ENCODE measurements at places on chromosomes 16 and 17. TPM values are rescaled to one million over a fixed set of nuclear protein-coding genes. Genes with fewer than 3 reads are reported as not detected.

- no peak for DNase-seq
These were observed 223.5 kb upstream of the CACNG5 start for GRCh38 chr17:66611397-66611796.

- DNase-seq: no peak
These were observed 34.0 kb downstream of the TMEM132E start for GRCh38 chr17:34613064-34614019.

Gene MYCBPAP
- total RNA-seq: 0.59 TPM

DNA sequence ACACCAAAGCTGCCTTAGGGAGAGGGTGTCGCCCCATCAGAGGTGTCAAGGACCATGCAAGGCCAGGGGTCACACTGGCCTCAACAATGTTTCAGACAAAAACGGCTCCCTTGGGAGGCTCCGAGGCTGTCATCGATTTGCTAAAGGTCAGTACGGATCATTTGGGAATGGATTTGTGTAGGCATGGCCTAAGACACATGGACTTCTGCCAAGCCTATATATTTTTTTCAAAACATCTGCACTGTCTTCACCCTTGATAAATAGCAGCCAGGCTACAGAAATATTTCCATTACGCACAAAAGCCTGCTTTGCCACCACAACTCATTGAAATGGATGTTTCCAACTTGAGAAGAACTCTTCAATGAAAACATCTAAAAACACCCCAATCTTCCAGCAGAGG is 10.3 kb downstream of the CUEDC1 start:
- no peak for DNase-seq

DNA sequence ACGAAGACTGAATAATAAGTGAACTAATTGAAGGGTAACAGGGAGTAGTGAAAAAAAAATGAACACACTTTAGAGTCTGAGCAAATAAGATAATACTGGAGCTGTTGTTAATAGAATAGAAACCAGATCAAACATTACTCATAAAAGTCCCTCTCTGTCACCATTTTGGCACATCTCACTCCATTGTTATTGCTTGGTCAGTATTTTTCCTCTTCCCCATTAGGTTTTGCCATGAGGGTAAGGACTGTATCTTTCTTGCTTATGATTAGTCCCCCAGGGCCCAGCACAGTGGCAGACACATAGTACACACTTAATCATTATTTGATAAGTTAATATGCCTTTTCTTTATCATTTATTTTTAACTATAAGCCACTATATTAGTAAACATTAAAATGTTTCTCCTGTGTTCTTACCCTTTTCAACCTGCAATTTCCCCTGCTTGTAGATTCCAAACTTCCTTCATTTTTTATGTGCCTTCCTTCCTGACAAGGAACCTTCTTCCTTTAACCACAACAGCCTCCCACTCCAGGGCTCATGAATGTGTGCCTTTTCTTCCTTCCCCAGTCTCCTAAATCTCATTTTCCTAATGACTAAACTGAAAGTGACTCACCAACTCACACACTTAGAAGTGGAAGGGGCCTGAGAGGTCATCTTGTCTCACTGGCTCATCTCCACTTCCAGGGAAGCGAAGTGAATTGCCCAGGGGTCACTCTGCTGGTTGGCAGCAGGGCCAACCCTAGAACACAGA is 88.2 kb upstream of the HAS3 start:
- DNase-seq: no peak

DNA sequence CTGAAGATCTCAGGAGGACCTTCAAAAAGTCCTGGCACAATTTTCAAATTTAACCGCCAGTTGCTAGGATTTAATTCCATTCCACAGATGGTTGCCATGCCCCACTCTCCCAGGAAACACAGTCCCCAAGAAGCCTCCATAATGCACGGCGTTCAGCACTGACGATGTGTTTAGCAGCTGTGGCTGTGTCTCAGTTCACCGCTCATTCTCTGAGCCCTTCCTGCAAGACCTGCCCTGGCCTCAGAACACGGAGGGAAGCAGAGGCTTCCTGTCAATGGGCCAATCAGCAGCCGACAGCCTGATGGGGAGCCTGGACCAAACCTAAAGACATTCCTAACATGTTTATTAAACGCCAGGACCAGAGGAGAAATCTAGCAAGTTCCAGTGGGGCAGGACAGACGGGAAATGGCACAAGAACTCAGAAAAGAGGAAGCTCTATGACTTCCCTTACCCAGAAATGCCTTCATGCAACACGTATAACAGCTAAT is 4.9 kb downstream of the MYLK3 start:
- peak; percentile 55 for DNase-seq

GRCh38 chr16:77183137-77183536 is 7.9 kb upstream of the MON1B start:
- DNase-seq: no peak

GRCh38 chr16:9476744-9477143 is 385.3 kb downstream of the HAPSTR1 start:
- no peak for DNase-seq

DNA sequence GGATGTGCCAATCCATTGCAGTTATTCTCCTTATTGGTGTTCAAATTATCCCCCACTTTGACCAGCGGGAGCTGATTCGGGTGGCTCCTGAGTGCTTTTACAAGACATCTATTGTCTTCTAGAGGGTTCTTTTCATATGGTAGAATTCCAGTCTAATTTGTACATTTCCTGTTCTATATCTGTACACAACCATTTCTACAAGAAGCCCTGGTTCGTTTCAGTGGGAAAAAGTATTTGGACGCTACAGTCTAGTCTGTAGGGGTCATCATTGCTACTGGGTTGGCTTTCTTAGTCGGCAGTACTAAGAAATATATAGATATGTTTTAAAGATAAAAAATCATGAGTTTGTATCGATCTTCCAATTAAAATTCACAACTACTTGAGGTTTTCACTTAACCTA is 262.6 kb downstream of the MAP2K6 start:
- no peak for DNase-seq

GRCh38 chr16:87642491-87642890 is 40.2 kb downstream of the JPH3 start:
- DNase-seq: no peak

GRCh38 chr17:75105126-75106080 is 4.4 kb upstream of the ARMC7 start:
- peak; percentile 68 for DNase-seq

- DNase-seq: peak; percentile 94
These were observed 49.0 kb upstream of the CHMP6 start for GRCh38 chr17:80942423-80943345.

DNA sequence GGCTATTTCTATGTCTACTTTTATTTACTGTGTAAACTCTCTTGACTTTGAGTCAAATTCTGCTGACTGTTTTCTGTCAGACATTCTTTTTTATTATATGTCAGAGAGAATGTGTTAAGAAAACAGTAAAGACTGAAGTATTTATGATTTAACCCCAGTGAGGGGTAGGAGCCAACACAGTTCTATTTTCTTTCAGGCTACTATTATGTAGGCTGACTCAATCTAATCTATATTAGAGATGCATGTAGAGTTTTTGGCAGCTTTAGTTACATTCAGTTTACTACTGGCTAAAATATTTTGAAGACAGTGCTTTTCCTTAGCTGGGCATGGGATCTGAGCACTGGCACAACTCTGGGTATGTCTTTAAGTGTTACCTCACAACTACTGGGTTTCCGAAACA is 1108.0 kb downstream of the CDH11 start:
- DNase-seq: no peak

Gene FBXW10
- not detected for total RNA-seq

GRCh38 chr17:4566785-4567184 is 6.4 kb upstream of the GGT6 start:
- no peak for DNase-seq

DNA sequence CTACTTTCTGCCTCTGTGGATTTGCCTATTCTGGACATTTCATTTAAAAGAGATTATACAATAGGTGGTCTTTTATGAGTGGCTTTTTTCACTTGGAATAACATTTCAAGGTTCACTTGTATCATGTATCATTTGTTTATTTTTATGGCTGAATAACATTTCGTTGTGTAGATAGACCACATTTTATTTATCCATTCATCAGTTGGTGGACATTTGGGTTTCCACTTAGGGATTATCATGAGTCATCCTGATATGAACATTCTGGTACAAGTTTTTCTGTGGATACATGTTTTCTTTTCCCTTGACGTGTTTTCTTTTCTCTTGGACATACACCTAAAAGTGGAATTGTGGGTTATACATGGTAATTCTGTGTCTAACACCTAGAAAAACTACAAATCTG is 25.3 kb downstream of the PRSS54 start:
- DNase-seq: no peak

Gene RTN4RL1
- total RNA-seq: 6.2 TPM

GRCh38 chr17:39450051-39450450 is 1.0 kb downstream of the MED1 start:
- DNase-seq: no peak

DNA sequence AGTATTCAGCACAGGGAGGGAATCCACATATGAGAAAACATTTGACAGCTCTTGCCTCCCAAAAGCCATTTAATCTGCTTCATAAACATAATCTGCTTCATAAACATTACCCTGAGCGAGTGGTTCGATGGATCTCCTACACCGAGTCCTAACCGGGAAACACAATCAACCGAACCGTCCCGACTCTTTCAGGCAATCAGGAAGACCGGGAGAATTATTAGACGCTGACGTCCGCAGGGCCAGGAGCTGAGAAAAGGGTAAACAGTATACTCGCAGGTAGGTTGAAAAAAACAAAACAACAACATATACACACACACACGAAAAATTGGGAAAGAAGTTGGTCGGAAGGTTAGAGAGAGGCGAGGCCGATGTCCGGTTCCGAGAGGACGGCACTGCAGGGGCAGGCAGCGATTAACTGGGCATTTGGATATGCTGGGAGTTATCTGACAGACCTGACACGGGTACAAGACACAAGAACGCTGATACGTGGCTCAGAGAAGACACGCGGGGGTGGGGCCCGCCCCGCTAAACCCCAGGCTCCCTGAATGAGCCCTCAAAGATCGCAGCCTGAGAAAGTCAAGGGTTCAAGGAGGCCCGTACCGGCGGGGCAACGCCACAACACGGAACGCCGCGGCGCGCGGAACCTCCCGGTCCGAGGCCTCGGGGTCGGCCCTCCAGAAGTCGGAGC is 585 bp downstream of the AP1G1 start:
- no peak for DNase-seq

GRCh38 chr17:1764284-1764683 is 2.4 kb downstream of the SERPINF1 start:
- peak; percentile 86 for DNase-seq

GRCh38 chr16:88498576-88499208 is 45.6 kb downstream of the ZFPM1 start:
- DNase-seq: no peak

- peak; percentile 42 for DNase-seq
These were observed 521 bp downstream of the C16orf87 start for GRCh38 chr16:46830417-46830901.

DNA sequence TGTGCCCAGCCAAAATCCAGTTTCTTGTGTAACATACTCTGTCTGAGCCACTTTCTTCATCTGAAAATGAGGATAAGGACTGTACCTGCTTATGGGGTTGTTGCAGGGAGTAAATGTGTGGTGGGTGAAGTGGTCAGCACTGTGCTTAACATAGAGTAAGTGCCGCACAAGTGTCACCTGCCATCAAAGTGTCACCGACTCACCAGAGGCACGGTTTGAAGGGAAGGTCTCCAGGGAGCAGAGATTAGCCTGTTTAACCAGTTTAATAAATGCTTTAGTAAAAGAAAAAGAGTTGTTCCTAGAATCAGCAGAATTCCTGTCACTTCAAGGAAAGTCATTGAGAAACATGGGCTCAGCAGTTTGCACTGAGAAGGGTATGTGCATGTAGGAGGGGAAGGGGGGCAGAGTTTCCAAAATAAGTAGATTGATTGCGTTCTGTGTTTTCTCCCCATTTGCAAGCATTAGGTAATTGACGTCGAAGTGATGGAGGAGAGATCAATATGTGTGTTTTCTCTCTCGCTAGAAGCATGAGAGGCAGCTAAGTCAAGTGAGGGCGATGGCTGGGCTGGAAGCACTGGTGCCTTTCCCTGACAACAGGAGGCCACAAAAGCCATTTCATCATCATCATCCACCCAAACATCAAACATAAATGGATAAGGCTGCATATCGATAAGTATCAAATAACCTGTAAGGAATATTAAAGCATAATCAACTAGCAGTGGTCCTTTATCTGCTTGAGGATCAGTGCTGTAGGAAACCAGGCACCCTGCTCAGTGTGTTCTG is 19.1 kb downstream of the FAM20A start:
- DNase-seq: no peak

- no peak for DNase-seq
These were observed 1.2 kb downstream of the PTX4 start for GRCh38 chr16:1487395-1488053.

- no peak for DNase-seq
These were observed 68.8 kb downstream of the GSG1L start for GRCh38 chr16:27994686-27995085.

GRCh38 chr17:82525712-82526111 is 6.2 kb downstream of the FOXK2 start:
- DNase-seq: no peak

Gene ZSCAN10
- not detected for total RNA-seq

Gene DVL2
- 22.5 TPM for total RNA-seq

DNA sequence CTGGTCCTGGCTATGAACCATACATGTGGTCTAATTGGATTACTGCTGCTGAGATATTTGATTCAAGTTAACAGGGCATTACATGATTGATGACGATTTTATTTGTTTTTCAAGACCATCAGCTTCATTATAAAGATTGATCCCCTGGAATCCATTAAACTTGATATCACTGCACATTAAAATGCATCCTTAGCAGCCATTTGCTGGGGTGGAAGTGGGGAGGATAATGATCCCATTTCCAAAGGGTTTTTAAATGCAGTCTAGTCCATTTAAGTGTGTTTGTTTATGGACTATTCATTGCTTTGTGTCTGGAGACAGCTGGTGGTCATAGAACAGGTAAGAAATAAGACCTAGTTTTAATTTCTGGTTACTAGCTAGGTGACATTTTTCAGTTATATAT is 40.9 kb downstream of the ADAMTS18 start:
- DNase-seq: no peak

DNA sequence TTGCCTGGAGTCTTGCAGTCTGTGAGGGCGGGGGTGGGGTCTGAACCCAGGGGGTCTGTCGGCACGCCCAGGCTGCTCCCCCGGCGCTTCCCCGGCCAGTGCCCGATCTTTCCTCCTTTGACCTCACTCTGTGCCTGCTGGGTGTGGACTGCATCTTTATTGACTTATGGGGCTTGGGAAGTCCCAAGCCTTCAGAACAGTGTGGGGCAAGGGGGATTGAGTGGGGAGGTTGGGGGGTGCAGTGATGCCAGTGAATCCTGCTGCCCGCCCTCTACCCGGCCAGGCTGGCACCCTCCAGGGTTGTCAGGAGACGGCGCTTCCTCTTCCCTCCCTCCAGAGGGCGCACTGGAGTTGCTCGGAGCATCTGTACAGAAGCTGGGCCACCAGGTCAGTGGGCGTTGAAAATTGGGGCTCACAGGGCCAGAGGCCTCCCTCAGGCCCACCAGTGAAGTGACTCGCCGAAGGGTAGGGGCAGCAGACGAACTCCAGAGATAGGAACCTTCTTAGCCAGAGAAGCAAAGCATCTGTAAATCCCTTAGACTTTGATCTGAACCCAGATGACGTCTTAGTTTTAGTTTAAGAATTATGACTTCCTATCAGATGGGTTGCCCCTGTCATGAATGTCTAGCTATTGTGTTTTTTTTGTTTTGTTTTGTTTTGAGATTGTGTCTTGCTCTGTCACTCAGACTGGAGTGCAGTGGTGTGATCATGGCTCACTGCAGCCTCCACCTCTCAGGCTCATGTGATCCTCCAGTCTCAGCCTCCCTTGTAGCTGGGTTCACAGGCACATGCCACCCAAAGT is 184.8 kb upstream of the CIBAR2 start:
- peak; percentile 59 for DNase-seq

Gene MARVELD3
- total RNA-seq: not detected

All from left cardiac atrium (tissue), 4 donors.